Activated CD8-positive, alpha-beta memory T cell treated with anti-CD3 and anti-CD28 coated beads for 4 hours (primary cell): ENCODE measurements at places on chromosomes 2 and 18.

GRCh38 chr2:67776276-67776675 is 286.5 kb downstream of the C1D start:
- DNase-seq: no peak

GRCh38 chr2:34159901-34160300 is 560.8 kb upstream of the FAM98A start:
- no peak for DNase-seq

DNA sequence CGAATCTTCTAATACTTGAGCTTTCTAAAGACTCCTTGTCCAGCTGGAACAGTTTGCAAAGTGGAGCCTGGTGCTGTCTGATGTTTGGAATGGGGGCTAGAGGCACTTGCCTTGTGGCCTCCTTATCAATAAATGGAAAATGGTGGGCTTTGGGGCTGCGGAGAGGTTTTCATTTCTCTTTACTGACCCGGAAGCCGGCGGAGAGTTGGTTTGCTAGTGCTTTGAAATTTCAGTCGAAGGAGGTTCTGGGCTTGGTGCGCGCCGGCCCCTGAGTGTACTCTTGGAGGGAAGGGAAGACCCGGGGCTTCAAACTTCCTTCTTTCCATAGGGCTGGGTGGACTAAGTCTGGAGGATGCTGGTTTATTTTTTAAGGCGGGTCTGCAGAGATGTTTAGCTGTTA is 714 bp downstream of the RPIA start:
- no peak for DNase-seq

DNA sequence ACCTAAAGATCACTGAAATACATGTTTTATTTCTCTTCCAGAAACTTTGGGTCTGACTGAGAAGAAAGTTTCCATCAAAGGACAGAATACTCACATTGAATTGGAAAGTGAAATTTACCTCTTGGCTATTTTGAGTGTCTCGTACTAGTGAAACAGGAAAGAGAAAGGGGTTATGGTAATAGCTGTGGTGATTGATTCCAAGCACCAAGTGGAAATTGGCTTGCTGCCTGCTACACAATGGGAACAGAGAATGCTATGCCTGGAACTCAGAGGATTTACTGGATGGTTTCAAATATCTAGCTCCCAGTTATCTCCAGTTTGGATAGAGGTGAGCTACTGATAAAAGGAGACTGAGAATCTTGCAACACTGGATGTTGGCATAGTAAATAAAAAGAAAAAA is 492.8 kb upstream of the FSIP2 start:
- no peak for DNase-seq

DNA sequence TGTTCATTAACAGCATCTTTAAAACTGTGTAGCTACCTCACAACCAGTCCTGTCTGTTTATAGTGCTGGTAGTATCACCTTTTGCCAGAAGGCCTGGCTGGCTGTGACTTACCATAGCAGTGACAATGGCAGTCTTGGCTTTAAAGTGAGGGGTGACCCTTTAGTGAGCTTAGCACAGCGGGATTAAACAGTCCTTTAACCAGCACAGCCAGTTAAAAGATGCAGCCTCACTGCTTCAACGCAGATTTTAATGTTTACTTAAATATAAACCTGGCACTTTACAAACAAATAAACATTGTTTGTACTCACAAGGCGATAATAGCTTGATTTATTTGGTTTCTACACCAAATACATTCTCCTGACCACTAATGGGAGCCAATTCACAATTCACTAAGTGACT is 7.0 kb downstream of the RRM2 start:
- DNase-seq: no peak

GRCh38 chr2:233259730-233260129 is 8.3 kb downstream of the ATG16L1 start:
- no peak for DNase-seq

DNA sequence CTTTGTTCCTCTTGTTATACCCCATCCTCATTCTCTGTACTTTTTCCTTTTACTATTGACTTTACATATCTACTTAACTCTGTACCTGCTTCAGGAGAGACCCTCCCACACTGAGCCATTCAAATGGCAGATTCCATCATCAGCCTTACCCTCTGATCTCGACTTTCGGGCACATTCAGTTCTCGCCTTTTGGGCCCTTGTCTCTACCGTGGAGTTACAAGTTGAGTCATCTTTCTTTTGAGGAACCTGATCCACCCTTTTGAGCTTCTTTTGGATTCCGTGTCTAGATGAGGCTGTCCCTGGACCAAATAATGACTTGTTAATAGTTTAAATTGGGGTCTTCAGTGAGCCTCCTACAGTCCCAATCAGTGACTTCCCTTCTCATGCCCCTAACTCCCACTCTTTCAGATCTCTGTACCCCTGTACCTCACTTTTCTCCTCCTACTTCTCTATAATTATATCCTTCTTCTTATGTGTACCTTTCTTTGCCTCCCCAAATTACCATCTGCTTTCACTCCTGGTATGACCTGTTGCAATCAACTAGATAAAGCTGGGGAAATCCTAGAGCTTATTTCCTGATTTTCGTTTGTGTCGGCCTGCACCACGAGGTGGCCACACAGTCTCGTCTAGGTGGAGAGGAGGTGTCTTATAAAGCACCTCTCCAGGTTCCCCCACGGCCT is 17.2 kb downstream of the SP110 start:
- DNase-seq: no peak

DNA sequence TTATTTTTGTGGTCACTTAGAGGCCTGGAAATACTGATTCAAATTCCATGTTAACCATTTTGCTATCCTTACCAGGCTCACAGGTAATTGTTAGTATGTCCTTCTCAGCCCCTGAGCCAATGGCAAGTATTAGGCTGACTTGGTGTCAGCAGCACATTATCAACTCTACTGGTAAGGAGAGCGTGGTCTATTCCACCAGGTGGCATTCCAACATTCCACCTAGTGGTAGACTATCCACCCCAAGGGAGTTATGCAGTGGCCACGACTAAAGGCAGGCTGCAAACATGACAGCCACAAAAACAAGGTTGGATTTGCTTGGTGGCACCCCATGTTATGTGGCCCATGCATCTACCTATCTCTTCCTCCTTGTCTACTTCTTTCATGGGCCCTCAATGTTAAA is 31.8 kb upstream of the GCC2 start:
- DNase-seq: no peak

DNA sequence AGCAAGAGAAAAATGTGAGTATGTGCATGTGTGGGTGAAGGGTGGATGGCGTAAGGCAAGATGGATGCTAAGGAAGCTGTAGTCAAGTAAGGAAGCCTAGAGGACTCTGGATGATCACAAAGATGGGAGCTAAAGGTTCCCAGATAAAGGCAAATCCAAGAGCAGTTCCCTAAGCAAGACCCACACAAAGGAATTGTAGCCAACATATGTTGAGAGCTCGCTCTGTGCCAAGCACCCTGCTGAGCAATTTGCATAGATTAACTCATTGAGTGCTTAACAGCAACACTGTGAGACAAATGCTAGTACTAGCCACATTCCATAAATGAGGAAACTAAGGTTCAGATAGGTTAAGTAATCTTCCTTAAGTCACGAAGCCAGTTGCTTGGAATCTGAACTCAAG is 132.6 kb downstream of the C1D start:
- DNase-seq: no peak

DNA sequence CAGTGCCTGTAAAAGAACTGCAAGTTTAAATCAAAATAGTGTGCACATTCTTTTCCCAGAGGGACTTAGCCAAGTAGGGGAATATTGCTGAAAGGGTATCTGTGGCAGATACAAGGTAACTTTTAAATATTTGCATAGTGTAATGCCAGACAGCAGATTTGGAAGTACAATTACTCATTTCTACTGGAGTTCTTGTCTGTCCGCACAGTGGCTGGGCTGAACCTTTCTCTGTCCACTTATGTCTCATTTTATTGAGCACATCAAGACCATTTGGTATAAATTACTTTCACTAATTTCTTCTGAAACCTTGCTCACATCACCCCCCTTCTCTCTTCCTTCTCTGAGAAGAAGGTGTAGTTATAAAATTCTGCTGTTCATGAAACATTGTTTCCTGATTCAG is 271.3 kb downstream of the THSD7B start:
- DNase-seq: no peak
